ENCODE measurements at places on chromosomes 13 and 19.

- DNase-seq, result no peak
Observed at GRCh38 chr19:57406516-57407123, 4.3 kb upstream of the ZNF17 start.

GRCh38 chr13:110354715-110355473 is 47.8 kb downstream of the COL4A2 start:
- no peak for DNase-seq

DNA sequence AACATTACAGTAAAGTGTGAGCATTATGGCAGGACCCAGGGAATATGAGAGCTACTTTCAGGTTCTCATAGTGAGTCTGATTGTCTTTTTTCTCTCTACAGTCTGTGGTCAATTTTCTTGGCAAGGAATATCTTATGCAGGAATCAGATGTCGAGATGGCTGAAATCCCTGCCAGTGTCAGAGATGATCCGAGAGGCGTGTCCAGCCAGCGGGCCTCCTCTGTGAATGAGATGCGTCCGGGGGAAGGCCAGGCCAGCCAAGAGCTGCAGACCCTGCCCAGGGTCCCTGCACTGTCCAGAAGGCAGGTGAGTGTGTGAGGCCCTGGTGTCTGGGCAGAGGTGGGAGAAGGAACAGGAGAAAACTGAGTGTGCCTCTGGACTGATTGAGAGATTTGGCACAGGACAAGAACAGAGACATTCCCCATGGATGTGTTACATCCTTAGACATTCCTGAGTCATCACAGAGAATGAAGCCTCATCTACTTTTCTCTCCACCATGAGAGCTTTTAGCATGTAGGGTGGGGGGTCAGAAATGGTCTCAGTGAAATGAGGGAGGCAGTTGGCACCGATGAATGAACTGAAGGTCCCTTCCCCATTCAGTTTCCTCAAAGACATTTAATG is 27.3 kb upstream of the EDDM13 start:
- DNase-seq, result no peak

GRCh38 chr13:66212511-66212910 is 1017.6 kb downstream of the PCDH9 start:
- DNase-seq, result no peak

GRCh38 chr13:97434397-97435201 is 630 bp downstream of the RAP2A start:
- DNase-seq, result peak; percentile 22

All from hippocampal formation (tissue), 2 donors.